ENCODE measurements at places on chromosomes 5 and 9. TPM values are rescaled to one million over a fixed set of nuclear protein-coding genes. Genes with fewer than 3 reads are reported as not detected.
A peak's percentile ranks its signal among the peaks of the same experiment; 100 is the strongest.

DNA sequence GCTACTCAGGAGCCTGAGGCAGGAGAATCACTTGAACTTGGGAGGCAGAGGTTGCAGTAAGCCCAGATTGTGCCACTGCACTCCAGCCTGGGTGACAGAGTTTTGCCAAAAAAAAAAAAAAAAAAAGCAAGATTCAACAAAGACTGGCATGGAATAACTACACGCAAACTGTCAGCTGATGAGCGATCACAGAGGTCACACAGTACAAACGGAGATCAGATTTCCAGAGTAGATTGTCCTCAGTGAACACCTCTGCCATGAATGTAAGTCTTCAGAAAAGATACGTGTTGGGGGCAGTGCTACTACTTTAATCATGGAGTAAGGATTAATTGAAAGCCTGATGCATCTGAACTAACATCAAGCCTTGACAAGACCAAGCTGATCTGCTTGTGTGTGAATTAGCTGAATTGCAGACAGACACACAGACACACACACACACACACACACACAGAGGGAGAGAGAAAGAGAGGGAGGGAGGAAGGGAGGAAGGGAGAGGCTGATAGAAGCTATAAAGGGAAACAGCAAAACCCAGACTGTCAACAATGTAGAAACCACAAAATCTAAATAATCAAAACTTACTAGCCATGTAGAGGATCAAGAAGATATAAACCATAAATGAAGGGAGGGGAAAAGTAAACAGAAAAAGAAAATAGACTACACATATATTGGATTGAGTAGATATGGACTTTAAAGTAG, 222.9 kb upstream of the ZNF462 start:
- H3K27me3 ChIP-seq: no peaks in the 10 kb centered on the region
- no peak overlapping the region for H3K27ac ChIP-seq
- DNase-seq: no peak
- H3K4me3 ChIP-seq: no peak overlapping the region
- no peaks in the 10 kb centered on the region for H3K36me3 ChIP-seq
- H3K4me1 ChIP-seq: no peaks in the 10 kb centered on the region

GRCh38 chr9:134935056-134935640, 17.4 kb upstream of the FCN1 start:
- H3K27ac ChIP-seq: no peak overlapping the region
- peaks cover 17% of the 10 kb centered on the region for H3K4me1 ChIP-seq
- no peak overlapping the region for H3K4me3 ChIP-seq
- DNase-seq: peak; percentile 24
- H3K36me3 ChIP-seq: no peaks in the 10 kb centered on the region

GRCh38 chr9:104986096-104986495, 58.1 kb upstream of the ABCA1 start:
- no peak overlapping the region for H3K4me3 ChIP-seq
- H3K27me3 ChIP-seq: no peaks in the 10 kb centered on the region
- no peak overlapping the region for H3K27ac ChIP-seq
- peaks cover 31% of the 10 kb centered on the region for H3K4me1 ChIP-seq
- H3K36me3 ChIP-seq: no peaks in the 10 kb centered on the region
- DNase-seq: no peak

OR2V2 gene
- not detected for total RNA-seq

TAF11L10 gene
- total RNA-seq: not detected

DNA sequence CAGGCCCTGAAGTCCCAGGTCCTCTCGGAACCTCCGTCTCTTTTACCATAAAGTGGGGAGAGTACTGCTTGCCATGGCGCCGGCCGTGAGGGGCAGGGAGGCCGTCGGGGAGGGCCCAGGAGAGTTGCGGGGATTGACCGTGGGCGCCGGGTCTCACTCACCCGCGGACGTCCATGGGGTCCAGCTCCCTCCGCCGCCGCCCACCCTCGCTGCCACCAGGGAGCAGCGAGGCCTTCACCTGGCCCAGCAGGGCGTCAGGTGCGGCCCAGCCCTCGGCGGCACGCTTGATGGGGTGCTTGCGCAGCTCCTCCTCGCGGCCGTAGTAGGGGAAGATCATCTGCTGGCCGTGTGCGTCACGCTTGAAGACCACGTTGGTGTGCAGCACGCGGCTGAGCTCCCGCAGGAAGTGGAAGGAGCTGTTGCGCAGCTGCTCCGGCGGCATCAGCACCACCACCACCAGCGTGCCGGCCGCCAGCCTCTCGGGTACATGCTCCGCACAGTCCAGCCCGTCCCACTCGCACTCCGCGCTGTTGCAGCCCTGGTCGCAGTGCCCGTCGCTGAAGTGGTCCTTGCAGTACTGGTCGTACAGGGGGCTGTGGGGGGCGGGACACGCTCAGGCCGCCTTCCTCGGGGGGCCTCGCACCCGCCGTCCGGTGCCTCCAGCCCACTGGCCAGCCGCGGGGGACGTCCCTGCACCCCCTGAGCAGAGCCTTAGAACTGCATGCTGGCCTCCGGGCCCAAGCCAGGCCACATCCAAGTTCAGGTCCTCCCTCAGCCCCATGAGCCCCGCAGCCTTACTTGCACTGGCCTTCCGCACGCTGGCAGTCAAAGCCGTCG, 21.9 kb upstream of the SEC16A start:
- no peak for DNase-seq
- H3K4me3 ChIP-seq: no peak overlapping the region
- H3K36me3 ChIP-seq: peaks cover 100% of the 10 kb centered on the region

DNA sequence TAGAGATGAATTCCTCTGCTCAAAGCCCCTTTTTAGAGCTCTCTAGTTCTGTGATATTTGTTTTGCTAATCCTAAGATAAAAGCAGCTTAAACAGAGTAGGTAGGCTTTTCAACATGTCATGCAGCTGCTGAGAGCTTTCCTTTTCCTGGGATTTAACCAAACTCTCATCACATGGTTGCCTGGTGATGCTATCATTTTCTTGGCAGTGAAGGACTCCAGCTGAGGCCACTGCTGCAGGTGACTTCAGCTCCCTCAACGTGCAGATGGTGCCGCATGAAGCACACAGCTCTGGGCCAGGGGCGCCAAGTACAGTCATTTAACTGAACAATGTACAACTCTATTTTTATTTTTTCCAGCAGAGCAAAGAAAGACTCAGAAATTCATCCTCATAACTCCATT, 42.2 kb downstream of the SECISBP2 start:
- peaks cover 15% of the 10 kb centered on the region for H3K4me1 ChIP-seq
- H3K36me3 ChIP-seq: peaks cover 78% of the 10 kb centered on the region
- no peak overlapping the region for H3K4me3 ChIP-seq
- no peak for DNase-seq
- H3K27ac ChIP-seq: peak overlapping the region; percentile 47
- H3K27me3 ChIP-seq: no peaks in the 10 kb centered on the region

DNA sequence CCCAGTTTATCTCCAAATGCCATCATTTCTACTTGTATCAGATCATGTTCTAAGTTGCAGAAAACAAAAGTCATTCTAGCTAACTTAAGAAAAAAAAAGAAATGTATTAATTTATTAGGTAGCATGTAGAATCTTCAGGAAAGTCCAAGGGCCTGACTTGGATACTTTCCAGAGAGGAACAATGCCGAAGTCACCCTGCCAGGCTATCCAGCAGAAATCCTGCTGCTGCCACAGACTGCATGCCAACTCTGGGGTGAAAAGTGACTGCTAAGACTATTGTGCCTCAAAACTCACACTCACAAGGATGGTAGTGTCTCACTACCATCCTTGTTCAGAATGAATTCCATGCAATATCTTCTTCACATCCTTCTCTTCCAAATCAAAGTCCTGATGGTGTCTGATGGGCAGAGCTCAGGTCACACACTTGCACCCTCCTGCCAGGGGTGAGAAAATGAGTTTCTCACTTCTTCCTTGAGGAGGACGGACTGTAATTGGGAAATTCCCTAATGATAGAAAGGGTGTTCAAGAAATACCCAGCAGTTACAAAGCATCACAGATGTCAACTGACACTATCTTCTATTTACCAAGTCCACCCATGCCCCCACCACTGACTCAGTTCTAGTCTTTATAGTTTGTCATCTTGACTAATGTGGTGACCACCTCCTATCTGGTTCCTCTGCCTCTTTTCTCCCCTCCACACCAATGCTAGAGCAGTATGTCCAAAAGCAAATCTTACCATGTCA, 279.4 kb downstream of the CWC27 start:
- no peak for DNase-seq
- H3K27ac ChIP-seq: no peak overlapping the region
- H3K4me3 ChIP-seq: no peak overlapping the region
- H3K27me3 ChIP-seq: no peaks in the 10 kb centered on the region
- no peaks in the 10 kb centered on the region for H3K4me1 ChIP-seq
- H3K36me3 ChIP-seq: no peaks in the 10 kb centered on the region

DNA sequence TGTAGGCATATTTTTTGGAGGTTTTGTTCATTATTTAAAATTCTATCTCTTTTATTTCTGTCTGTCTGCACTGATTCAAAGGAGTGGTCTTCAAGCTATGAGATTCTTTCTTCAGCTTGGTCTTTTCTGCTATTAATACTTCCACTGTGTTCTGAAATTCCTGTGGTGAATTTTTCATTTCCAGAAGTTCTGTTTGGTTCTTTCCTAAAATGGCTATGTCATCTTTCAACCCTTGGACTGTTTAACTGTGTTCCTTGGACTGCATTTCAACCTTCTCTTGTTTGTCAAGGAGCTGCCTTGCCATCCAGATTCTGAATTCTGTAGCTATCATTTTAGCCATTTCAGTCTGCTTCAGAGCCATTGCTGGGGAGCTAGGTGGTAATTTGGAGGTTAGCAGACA, 76.3 kb downstream of the CERT1 start:
- H3K4me1 ChIP-seq: no peaks in the 10 kb centered on the region
- DNase-seq: no peak
- no peaks in the 10 kb centered on the region for H3K36me3 ChIP-seq
- no peaks in the 10 kb centered on the region for H3K27me3 ChIP-seq
